ENCODE measurements at places on chromosomes 3 and 15. TPM values are rescaled to one million over a fixed set of nuclear protein-coding genes. Genes with fewer than 3 reads are reported as not detected.

The DOCK3 gene
- 54.2 TPM for total RNA-seq

The CHRNA5 gene
- 0.33 TPM for total RNA-seq

The CPN2 gene
- not detected for total RNA-seq

- no peak for DNase-seq
- H3K4me1 ChIP-seq: no peaks in the 10 kb centered on the region
- no peaks in the 10 kb centered on the region for H3K36me3 ChIP-seq
- no peak overlapping the region for H3K4me3 ChIP-seq
- no peaks in the 10 kb centered on the region for H3K27me3 ChIP-seq
- H3K27ac ChIP-seq: no peak overlapping the region
Measured at GRCh38 chr3:123346021-123346420, 102.9 kb downstream of the ADCY5 start.

- peaks cover 66% of the 10 kb centered on the region for H3K4me1 ChIP-seq
- no peaks in the 10 kb centered on the region for H3K36me3 ChIP-seq
- no peaks in the 10 kb centered on the region for H3K27me3 ChIP-seq
- H3K27ac ChIP-seq: peak overlapping the region; percentile 70
Measured at GRCh38 chr3:42032693-42033349, 58.3 kb upstream of the TRAK1 start.

- H3K27ac ChIP-seq: peak overlapping the region; percentile 93
- no peaks in the 10 kb centered on the region for H3K27me3 ChIP-seq
- H3K36me3 ChIP-seq: no peaks in the 10 kb centered on the region
- peak; percentile 93 for DNase-seq
Measured at GRCh38 chr15:66842710-66843441, 140.8 kb downstream of the SMAD6 start.

The CDC25A gene
- 4.0 TPM for total RNA-seq

DNA sequence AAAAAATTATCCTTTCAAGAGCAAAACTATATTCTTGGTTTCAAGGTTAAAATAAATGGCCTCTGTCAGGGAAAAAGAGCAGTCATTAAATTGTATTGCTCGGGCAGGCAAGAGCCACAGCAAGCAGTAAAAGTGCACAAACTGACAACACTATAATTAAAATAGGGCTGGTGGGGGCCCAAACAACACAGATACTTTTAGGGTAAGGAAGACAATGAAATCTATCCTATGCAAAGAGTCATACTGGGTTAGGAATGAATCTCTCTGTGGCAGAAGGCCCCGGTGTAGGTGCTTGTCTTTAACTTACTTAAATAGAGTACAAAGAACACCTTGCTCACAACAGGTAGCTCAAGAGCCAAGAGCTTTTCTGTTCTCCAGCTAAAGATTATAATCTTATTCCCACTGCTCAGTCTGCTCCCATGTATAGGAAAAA, 94.7 kb downstream of the DLG1 start:
- no peak overlapping the region for H3K27ac ChIP-seq
- no peaks in the 10 kb centered on the region for H3K4me1 ChIP-seq
- no peaks in the 10 kb centered on the region for H3K36me3 ChIP-seq
- DNase-seq: no peak

DNA sequence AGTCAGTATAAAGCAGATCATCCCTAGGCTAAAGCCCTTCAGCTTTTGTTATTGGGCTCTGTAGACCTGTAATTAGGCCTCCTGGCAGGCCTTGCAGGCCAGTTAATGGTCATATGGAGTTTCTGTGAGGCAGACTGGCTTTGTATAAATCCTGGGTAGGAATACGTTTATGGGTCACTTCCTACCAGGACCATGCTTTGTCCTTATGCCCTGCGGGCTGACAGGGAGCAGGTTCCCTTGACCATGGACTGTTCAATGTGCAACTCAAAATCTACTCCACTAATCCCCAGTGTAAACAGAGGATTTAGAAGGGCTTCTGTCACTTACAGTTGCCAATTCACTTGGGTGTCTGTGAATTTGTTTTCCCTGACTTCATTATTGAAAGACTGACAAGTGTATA, 202.7 kb upstream of the MLF1 start:
- no peaks in the 10 kb centered on the region for H3K27me3 ChIP-seq
- no peaks in the 10 kb centered on the region for H3K36me3 ChIP-seq
- no peaks in the 10 kb centered on the region for H3K4me1 ChIP-seq
- no peak overlapping the region for H3K4me3 ChIP-seq
- H3K27ac ChIP-seq: no peak overlapping the region
- no peak for DNase-seq

DNA sequence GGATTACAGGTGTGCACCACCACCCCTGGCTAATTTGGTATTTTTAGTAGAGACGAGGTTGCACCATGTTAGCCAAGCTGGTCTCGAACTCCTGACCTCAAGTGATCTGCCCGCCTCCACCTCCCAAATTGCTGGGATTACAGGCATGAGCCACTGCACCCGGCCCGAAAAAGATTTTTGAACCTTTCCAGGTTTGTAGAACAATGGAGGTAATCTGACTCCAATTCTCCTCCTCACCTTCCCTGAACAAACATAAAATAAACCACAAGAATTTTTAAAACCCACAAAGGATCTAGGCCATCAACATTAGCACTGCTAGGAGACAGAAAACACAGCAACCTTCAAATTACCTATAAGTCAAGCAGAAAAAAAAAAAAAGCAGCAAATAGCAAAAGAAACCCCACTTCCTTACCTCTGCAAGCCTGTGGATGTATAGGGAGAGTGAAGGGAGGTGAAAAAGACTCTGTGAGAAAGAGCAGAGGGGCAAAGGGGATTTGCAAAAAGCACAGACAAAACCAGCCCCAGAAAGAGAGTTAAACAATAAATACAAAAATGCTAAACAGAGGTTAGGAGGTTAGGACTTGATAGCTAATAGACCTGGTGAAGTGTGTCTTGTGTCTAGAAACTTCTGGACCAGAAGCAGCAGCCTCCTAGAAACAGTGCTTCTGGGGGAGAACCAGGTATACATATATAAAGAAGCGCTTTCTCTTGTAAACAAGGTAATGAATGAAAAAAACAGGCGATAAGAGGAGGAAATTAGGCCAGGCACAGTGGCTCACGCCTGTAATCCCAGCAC, 32.1 kb downstream of the TFDP2 start:
- no peak for DNase-seq
- H3K36me3 ChIP-seq: no peaks in the 10 kb centered on the region
- H3K4me3 ChIP-seq: no peak overlapping the region
- no peaks in the 10 kb centered on the region for H3K4me1 ChIP-seq
- H3K27ac ChIP-seq: no peak overlapping the region
- H3K27me3 ChIP-seq: no peaks in the 10 kb centered on the region

The ZNF662 gene
- 8.8 TPM for total RNA-seq

DNA sequence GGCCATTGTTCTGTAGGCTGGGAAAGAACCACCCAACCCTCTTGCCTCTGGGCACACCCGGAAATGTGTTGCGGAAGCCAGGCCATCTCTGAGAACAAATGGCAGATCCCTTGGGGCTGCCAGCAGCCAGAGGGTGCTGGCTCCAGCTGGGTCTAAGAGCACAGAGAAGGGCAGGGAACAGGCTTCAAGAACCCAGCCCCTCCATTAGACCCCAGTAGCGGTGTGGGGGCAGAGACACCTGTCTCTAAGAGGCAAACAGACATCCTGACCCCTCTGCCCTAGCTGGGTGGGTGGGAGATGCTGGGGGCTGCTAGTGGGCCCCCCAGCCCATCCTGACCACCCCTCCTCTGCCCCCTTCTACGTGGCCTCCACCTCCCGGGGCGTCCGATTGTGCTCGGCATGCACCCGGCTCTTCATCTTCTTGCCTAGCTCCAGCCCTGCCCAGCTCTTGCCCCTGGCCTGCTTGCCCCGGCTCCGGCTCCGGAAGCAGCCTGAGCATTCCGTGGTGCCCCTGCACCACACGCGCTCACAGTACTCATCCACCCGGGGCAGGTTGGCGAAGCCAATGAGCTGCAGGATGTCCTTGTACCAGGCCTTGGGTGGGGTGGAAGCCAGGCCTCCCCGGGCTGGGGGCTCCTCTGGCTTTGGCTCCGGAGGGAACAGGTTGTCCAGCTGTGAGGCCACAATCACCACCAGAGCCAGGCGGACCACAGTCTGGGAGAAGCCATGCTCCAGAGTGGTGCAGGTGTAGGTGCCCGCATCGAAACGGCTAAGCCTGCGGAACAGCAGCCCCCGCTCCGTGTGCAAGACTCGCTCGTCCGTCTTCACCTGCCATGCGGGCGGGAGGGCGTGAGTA, 9.4 kb downstream of the SEMA3G start:
- no peak for DNase-seq
- H3K27ac ChIP-seq: no peak overlapping the region
- no peaks in the 10 kb centered on the region for H3K36me3 ChIP-seq
- H3K4me3 ChIP-seq: no peak overlapping the region
